ENCODE measurements at places on chromosomes 4 and X.

GRCh38 chrX:65707151-65707550 is 39.7 kb downstream of the MSN start:
- no peak for DNase-seq

DNA sequence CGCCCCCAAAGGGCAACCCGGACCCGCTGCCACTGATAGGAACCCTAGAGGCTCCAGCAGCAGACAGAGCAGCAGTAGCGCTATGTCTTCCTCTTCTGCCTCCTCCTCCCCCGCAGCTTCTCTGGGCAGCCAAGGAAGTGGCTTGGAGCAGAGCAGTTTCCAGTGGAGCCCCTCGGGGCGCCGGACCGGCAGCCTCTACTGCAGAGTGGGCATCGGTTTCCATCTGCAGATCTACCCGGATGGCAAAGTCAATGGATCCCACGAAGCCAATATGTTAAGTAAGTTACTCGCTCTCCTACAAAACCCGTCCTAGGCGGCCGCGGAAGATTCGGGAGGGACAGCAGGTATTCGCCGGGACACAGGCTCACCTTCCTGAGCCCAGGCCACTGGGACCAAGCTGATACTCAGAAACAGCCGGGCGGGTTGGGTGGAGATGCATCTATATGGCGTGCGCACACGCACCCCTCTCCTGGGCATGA is 477 bp downstream of the FGF5 start:
- DNase-seq: no peak

GRCh38 chr4:156924774-156925315 is 46.8 kb downstream of the PDGFC start:
- no peak for DNase-seq

DNA sequence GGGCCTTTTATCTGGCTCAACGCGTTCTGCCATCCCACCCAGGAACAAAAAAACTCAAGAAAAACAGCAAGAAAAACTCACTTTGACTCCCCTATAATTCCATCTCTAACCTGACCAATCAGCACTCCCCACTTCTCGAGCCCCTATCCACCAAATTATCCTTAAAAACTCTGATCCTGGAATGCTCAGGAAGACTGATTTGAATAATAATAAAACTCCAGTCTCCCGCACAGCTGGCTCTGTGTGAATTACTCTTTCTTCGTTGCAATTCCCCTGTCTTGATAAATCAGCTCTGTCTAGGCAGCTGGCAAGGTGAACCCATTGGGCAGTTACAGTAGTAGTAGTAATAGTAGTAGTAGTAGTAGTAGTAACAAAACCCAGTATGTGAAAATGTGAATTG is 165.7 kb upstream of the CASK start:
- DNase-seq: no peak

GRCh38 chrX:20265726-20266681 is 705 bp downstream of the RPS6KA3 start:
- no peak for DNase-seq

GRCh38 chrX:149987613-149988012 is 49.3 kb upstream of the EOLA2 start:
- DNase-seq: no peak

DNA sequence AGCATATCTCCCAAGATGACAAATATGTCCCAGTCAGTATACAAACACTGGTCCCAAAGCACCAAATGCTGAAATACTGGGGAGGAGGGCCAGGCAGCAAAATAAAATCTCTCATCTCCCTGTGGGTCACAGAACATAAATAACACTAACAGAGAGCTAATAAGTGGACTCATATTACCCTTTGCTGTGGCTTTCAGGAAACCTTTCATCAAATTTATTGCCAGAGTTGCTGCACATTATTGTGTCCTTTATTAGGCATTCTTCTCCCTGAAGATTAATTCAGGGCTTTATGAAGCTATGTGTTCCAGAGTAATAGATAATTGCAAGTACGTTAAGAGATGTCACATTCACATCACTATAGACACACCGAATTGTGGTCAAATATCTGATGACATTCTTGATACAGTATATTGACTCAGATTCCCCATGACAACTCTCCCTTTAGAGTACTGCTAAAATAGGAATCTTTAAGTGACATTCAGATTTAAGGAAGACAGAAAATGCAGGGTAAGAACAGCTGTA is 124.1 kb upstream of the PRR32 start:
- DNase-seq: no peak

DNA sequence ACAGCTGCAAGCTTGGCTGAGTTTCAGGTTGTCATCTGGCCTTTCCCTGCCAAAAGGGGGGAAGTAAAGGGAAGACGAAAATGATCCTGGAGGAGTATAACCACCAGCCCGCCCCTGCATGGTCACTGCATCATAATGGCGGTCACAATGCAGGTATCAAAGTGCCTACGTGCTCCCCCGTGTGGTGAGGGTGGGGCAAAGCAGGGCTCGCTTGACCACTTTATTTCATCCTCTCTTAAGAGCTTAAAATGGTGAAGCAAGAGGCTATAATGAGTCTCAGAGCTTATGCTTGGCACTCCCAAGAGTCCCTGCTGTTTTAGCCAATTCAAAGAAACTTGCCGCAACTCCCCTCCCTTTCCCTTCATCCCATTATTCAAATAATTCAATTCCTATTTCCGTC is 105.6 kb downstream of the APOOL start:
- DNase-seq: no peak

DNA sequence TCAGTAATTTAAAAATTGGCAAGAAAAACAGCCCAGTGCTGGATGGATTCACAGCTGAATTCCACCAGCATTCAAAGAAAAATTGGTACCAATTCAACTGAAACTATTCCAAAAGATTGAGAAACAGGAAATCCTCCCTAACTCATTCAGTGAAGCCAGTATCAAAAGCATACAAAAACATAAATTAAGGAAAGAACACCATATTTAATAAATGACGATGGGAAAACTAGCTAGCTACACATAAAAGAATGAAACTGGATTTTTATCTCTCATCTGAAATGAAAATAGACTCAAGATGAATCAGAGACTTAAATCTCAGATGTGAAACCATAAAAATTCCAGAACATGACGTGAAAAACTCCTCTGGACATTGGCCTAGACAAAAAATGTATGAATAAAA is 516.8 kb upstream of the SPANXN1 start:
- DNase-seq: no peak

DNA sequence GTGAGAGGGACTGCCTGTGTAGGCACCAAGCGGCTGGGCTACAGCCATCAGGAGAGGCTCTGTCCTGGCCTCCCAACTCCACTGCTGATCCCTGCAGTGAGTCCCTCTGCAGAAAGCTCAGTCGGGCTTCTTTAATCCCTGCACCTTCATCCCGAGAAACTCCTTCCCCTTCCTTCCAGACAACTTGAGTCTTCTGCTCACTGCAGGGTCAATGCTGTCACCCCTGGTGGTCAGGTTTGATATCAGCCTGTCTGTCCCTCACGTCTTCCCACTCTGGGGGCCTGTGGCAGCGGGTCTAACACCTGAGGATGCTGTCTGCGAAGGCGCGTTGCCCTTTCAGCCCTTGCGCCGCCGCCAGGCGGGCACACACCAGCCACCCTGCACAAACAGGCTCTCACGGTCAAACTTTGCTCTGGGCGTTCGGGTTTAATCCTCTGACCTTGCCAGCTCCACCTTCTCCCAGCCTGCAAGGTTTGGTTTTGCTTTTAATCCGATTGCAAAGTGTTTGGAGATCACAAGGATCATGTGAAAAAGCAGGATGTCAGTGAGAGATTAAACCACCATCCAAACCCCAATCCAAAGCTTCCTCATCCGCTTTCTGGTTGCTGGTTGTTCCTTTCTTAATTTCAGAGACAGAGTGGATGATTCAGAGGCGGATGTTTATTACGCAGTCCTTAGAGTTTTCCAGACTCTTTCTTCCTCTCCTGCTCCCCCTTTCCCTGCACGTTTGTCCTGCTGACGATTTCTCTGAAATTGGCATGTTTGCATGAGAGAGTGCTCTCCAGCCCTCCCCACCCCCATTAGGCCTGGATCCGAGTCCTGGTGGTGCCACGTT is 74.8 kb upstream of the SLC34A2 start:
- DNase-seq: no peak

- no peak for DNase-seq
Measured at GRCh38 chr4:25058796-25059195, 28.1 kb upstream of the LGI2 start.

Data from CD4-positive, alpha-beta T cell (primary cell).